Panc1 (cell line): ENCODE measurements at places on chromosomes 1 and 21. TPM values are rescaled to one million over a fixed set of nuclear protein-coding genes. Genes with fewer than 3 reads are reported as not detected.

DNA sequence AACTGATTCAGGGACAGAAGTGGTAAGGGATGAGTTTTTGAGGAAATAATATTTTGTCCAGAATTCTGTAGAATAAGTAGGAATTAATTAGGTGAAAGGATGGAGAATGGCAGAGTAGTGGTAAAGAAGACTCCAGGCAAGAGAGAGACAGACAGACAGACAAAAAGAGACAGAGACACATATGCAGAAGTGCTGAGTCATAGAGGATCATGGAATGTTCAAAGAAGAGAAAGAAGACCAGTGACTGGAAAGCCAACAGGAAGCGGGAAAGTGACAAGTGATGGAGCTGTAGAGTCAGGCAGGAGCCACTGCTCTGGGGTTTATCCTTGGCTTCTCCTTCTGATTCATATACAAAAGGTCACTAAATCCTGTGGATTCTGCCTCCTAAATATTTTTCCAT lies 85.9 kb downstream of the UROD start:
- no peak for DNase-seq

- DNase-seq: no peak
These were observed 282 bp downstream of the RSPH1 start for GRCh38 chr21:42495765-42496119.

DNA sequence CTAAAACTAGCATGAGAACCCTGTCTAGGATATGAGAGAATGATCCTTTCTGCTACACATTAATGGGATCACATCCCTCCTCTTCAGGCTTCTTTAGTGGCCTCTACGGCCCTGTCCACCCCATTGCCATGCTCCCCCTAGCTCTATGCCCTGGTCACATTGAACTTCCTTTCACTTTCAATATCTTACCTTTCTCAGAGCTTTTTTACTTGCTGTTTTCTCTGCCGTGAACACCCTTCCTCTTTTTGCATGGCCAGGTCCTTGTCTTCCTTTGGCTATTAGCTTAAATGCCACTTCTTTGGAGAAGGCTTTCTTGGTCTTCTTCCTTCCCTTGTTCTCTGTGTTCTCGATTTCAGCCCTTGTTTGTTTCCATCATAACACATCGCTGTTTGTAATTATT lies 97.4 kb downstream of the GIPC2 start:
- DNase-seq: no peak

- DNase-seq: no peak
These were observed 323.0 kb downstream of the CAMTA1 start for GRCh38 chr1:7108251-7108650.

DNA sequence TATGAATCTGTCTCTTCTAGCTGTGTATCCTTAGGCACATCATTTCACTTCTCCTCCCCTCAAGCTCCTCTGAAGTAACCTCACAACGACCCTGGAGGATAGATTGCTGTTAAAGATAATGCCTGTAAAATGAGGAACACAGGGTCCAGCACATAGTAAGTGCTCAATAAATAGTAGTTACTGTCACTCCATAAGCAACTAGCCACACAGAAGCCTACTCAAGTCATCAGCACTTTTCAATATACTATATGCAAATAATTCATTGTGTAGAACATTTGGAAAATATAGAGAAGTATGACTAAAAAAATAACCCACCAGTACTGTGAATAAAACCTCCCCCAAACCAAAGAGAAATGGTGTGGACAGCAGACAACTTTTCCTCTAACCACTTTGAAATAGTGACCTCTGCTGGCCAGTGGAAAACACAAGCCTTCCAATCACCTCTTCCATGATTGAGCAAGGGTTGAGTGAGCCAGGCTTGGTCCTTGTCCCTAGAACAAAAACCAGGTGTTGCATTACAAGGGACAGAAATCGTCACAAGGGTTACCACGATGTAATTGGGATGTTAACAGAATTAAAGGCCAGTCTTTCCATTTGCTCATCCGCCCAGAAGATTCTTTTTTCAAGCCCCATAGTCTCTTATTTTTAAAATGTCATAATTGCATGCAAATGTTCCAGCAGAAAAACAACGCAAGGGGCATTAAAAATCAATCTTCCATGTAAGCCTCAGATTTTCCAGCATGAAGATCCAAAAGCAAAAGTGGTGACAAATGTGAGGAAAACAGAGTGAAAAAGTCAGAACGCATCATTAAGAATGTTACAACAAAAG lies 15.7 kb upstream of the GLIS1 start:
- no peak for DNase-seq

The IL22RA1 gene
- 1.1 TPM for total RNA-seq

The FLG2 gene
- not detected for total RNA-seq
